Ecto neural progenitor cell (in vitro differentiated cells): ENCODE measurements at places on chromosomes 1 and 21.
A peak's percentile ranks its signal among the peaks of the same experiment; 100 is the strongest.

- no peak for DNase-seq
Observed at GRCh38 chr1:72122099-72122880, 160.0 kb downstream of the NEGR1 start.

DNA sequence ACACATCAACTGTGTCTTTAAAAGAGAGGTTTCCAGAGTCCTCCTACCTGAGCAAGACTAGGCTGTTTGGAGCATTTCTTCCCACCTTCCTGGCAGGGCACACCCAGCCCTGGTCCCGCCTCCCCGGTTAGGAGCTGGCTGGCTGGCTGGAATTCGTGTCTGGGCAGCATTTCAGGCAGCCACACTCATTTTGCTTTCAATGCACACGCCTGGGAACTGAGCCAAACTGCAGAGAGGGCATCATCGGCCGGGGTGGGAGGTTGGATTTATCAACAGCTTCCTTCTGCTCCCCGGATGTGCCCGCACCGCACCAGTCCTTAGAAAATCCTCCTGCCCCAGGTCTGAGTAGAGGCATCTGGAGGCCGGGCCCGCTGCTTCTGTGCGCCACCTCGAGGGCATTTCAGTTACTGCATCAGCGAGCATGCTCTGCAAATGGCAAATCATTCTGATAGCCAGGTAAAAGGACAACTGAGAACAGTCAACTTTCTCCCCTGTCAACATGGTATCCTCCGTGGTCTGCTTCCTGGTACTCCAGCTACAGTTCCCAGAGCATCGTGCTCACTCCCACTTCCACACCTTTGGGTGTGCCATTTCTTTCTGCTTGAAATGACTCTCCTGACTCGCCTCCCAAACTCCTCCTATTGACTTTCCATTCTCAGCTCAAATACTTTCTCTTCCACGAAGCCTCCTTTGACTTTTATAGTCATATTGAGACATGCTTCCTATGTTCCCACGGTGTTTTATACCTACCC, 20.6 kb downstream of the TCEA3 start:
- peak; percentile 89 for DNase-seq

GRCh38 chr1:66731170-66731865, 20.9 kb upstream of the DYNLT5 start:
- no peak for DNase-seq

- no peak for DNase-seq
Observed at GRCh38 chr1:214808845-214809460, 206.0 kb downstream of the CENPF start.

DNA sequence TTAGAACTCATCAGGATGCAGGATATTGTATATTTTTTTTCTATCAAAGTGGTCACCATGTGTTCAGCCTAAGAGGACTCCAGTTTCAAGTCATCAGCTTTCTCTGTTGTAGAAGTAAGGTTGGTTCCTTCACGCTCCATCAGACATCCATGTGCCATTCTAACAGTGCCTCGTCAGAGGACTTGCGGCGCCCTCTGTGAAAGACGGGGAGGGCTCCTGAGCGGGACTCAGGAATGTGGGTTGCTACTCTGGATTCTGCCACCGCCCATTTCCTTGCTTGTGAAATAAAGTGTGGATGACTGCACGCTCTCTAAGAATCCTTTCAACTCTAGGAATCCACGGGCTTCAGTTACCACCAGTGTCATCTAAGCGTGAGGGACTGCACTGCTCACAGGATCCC, 593.5 kb downstream of the KIF26B start:
- no peak for DNase-seq

DNA sequence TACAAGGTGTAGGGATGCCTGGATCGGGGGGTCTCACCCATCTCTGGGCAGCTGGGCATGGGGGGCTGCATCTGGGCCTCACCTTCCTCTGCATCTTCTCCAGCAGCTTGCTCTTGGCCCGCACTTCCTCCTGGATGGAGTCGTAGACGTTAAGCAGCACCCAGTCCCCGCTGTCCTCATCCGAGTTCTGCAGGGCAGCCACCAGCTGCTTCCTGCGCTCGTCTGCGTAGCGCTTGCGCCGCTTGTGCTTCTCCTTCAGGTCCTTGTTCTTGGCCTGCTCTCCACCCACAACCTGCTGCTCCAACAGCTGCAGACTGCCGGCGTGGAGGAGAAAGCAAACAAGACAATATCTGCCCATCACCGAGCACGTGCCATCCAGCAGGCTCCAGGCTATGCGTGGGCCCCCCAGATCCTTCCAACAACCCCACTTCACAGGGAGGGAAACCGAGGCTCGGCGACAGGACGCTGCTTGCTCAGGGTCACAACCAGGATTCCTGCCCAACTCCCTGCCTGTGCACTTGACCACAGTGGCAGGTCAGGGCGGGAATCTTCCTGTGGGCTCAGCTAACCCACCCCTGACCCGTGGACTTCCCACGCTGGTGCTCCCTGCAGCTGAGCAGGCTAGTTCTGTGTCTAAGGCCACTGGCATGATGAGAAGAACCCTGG, 21.5 kb upstream of the DDOST start:
- no peak for DNase-seq

- no peak for DNase-seq
Observed at GRCh38 chr1:223180731-223181321, 37.8 kb upstream of the TLR5 start.

DNA sequence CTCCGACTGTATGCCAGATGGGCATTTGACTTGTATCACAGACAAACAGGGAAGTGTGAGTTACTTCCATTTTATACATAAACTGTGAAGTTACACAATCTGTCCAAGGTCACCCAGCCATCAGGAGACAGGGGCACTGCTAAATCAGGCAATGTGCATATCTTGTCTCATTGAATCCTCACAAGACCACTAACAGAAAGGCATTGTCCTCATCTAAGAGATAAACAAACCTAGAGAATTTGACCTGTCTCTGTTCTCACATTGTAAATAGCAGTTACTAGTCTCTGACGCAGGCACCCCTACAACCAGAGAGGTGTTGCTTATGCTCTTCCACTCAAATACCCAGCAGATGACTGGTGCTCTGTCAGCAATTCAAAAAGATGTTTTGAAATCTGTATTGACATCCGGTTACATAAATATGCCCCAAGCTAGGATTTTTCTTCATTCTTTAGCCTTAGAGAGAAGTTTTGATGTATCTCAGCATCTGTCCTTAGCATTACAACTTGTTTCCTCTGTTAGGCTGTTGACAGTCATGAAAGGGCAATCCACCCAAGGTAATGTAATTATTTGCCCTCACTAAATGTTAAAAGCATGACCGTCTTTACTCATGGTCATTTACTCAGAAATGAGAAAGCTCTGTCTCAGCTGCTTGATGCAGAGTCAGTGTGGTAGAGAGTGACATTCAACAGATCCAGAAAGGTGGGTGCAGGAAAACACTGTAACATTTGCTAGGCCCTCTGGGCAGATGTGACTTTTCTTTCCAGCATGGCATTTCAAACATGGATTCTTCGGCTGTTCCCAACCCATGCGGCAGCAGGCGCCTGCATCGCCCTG, 51.9 kb upstream of the ZNF326 start:
- no peak for DNase-seq

DNA sequence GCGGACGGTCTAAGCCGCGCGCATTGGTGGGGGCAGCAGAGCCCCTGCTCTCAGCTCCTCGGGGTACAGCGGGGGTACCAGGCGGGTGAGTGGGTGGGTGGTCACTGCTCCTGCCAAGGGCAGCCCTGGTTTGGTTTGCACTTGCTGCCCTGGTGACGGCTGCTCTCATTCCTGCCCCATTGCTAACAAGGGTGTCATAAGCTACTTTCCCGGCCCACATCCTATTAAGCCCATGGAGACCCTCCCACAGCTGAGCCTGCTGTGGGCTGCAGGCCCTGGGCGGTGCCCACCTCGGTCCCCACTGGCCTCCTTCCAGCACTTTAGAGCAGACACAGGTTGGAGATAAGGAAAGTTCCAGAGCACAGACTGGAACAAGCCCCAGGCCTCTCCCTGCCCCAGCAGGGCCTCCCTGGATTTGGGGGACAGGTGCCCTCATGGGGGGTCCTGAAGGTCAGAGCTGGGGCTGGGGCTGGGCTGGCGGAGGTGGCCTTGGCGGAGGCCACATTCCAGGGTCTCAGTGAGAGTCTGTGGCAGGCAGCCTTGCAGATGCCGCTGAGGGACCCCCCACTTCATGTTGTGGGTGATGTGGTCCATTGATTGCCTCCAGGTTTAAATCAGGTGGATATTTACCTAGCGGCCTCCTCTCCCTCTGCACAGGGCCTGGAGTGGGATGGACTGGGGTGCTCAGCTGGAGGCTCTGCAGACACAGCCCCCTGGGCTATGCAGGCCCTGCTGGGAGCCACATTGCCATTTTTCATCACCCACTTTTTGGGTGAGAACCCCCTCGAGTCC, 27.0 kb downstream of the COL18A1 start:
- no peak for DNase-seq

GRCh38 chr1:30912913-30913652, 4.5 kb upstream of the SDC3 start:
- no peak for DNase-seq

DNA sequence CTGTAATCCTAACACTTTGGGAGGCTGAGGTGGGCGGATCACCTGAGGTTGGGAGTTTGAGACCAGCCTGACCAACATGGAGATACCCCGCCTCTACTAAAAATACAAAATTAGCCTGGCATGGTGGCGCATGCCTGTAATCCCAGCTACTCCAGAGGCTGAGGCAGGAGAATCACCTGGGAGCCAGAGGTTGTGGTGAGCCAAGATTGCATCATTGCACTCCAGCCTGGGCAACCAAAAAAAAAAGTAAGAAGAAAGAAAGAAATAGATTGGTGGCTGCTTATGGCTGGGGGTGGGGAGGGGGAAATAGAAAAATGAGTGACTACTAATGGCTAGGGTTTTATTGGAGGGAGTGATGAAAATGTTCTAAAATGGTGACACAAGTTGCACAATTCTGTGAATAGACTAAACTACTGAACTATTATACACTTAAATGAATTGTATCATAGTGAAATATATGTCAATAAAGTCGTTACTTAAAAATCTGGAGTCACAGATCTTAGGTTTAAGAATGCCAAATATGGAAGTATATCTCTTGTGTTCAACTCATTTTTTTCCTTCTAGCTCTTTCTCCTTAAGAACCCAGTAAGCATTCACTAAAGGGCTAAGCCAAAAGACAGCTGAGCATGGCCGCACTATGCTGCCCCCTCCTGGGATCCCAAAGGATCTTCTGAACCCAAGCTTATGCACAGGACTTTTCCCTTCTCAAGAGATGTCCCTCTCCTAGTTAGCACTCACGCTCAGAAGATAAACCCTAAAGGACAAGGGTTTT, 3.2 kb upstream of the NPL start:
- peak; percentile 69 for DNase-seq

DNA sequence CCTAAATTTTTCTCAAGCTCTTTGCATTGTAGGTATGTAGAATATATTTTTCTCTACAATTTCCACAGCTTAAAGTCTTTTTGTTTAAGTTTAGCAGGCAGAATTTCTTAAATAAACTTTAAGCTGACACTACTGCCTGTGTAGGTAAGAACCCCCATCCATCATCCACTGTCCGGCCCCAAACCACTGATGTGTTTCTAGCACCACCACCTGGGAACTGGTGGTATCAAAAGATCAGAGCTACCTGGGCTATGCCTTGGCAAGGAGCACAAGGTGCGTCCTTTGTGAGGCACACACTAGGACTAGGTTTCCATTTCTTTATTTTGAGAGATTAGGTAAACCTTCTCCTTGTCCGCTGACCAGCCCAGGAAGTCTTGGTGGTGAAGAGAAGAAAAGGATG, 10.5 kb upstream of the LELP1 start:
- DNase-seq, result no peak

DNA sequence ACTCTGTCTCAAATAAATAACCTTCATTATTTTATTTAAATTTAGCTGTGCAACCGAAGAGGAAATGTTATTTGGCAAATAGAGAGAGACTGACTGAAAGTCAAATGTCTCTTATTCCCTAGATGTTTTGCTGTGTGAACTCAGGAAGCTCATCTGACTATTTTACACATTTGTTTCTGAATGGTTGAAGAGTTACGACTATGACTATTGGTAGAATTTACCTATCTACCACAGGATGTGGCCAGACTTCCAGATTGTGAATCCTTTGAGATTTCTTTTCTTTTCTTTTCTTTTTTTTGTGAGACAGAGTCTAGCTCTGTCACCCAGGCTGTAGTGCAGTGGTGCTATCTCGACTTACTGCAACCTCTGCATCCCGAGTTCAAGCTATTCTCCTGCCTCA, 5.3 kb upstream of the SDE2 start:
- no peak for DNase-seq

- no peak for DNase-seq
Observed at GRCh38 chr1:228333739-228334115, 72.9 kb downstream of the TRIM11 start.

DNA sequence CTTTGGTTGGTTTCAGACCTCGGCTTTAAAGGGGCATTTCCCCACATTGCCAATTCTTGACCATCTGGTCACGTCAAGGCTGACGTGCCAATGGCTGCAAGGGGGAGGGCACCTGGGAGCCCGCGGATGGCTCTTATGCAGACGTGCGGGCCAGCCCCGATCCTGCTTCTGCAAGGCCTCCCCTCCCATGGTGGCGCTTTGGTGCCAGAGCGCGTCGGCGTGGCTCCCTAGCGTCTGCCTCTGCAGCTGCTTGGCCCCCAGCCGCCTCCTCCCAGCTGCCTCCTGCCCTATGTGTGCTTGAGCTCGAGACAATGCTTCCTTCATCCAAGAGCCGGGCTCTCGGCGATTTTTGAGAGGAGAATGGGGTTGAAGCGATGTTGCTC, 29.1 kb downstream of the SKI start:
- no peak for DNase-seq

DNA sequence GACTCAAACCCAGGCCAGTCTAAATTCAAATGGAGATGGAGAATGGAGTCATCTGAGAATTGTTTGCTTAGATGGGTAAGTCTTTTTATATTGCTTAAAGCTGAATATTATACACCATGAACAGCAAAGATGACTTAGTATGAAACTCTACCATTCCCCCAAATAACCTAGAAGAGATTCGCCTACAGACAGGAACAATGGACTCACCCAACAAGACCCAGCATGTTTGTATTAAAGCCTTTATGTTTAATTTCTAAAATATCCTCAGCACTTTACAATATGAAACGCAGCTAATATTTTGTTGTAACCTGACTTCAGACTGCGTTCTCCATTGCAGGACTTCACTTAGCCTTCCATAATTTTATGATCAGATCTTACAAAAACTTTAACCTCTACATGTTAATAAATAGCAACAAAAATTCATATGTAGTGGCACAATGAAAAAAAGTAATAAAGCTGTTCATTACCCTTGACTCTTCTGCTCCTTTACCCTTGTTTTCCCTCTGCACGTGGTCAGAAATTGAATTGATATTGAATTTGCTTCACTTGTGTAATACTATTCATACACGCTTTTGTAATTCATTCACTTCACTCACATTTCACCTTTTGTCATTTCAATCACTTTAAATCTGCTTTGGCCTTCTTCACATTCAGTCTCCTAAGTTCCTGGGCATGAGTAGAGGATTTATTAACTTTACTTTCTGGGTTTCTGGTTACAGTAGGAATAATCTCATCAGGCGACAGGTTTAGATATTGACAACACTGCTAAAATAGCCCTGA, 177.3 kb upstream of the PTBP2 start:
- DNase-seq, result no peak
